Activated CD8-positive, alpha-beta memory T cell treated with anti-CD3 and anti-CD28 coated beads, Interleukin-2, amount 50 U/mL, for 4 hours (primary cell): ENCODE measurements at places on chromosomes 4 and X.

- DNase-seq = no peak
Measured at GRCh38 chrX:135557344-135557743, 36.9 kb downstream of the INTS6L start.

- DNase-seq = no peak
Measured at GRCh38 chrX:94600077-94600476, 926.1 kb downstream of the FAM133A start.

- no peak for DNase-seq
Measured at GRCh38 chr4:135573251-135573650, 1371.7 kb upstream of the PABPC4L start.

DNA sequence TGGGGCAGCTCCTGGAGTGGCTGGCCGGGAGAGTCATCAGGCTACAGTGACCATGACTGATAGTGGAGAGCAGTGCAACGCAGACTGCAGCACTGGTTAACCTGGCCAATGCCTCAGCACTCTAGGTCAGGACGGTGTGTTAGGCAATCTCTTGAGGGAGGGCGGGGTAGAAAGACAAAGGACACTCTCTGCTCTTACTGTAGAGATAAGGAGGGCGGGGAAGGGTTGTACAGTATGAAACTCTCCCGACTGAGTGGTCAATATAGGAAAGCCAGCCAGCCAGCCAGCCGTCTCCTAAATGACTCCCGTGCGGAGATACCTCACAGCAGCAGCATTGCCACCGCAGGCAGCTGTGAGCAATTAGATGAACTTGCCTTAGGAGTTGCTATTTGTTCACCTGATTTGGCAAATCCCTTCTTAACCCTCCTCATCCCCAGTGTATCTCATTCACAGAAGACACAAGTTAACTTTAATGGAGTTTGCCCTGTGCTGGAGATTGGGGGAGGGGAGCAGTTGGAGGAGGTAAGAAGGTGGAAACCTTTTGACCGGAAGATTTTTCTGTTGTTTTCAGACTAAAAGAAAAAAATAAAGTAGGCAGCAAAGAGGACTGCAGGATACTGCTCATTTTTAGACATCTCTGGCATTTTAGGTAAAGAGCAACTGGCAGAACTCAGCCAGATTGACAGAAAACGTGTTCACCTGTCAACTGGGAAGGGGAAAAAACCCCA is 330.5 kb downstream of the HNRNPD start:
- no peak for DNase-seq

GRCh38 chrX:125850693-125851092 is 315.4 kb downstream of the DCAF12L2 start:
- no peak for DNase-seq
